ENCODE measurements at places on chromosomes 7 and 10. TPM values are rescaled to one million over a fixed set of nuclear protein-coding genes. Genes with fewer than 3 reads are reported as not detected.

LGI1 gene
- total RNA-seq, result not detected

CFAP43 gene
- total RNA-seq, result 0.36 TPM

TFR2 gene
- total RNA-seq, result 2.4 TPM

PAPOLB gene
- total RNA-seq, result not detected

Data from A549 treated with GW870086 at 1 μM for 4 hours (cell line).